Immature natural killer cell (primary cell): ENCODE measurements at places on chromosomes 2 and 18. TPM values are rescaled to one million over a fixed set of nuclear protein-coding genes. Genes with fewer than 3 reads are reported as not detected.

- H3K36me3 ChIP-seq = no peaks in the 10 kb centered on the region
- H3K4me1 ChIP-seq = peaks cover 7% of the 10 kb centered on the region
- peaks cover 6% of the 10 kb centered on the region for H3K27me3 ChIP-seq
Measured at GRCh38 chr18:57837917-57838548, 34.9 kb upstream of the ATP8B1 start.

DNA sequence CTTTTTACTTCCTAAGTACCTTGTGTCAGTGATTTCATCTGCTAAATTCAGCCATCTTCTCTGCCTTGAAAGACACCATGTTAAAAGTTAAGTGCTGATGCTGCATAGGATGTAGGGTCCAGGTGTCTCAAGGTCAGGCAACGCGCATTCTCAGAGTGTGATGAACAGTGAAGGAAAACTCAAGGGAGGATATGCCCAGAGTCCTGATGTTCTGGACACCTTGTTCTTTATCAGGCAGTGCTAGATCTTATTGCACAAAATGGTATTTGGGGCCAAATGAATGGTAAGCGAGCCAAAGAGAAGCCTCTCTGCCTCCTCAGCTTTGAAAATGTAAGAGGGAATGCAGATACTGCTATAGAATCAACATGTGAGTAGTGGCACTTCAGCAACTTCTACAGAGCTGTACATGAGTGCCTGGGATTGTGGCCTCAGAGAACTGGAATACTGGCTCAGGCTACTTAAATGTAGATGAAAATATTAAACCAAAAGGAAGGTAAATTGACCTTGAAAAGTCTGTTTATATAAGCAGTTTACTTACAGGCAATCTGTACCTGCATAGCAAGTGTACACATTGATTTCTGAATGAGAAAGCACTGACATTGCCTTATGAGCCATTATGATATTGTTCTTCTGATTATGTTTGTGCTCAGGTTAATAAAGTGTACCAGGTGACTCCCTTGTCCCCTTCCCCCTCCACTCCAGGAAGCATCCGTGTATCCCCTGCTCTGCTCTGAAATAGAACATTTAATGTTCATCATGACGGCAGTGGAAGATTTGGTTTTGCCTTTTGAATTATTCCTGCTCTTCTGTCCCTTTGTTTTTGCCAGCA, 86.7 kb upstream of the RANBP2 start:
- peaks cover 24% of the 10 kb centered on the region for H3K4me1 ChIP-seq
- peak overlapping the region; percentile 82 for H3K27ac ChIP-seq
- no peaks in the 10 kb centered on the region for H3K27me3 ChIP-seq
- H3K4me3 ChIP-seq = no peak overlapping the region
- H3K36me3 ChIP-seq = no peaks in the 10 kb centered on the region
- DNase-seq = no peak

THUMPD2 gene
- 4.0 TPM for polyA plus RNA-seq

TANC1 gene
- 0.46 TPM for polyA plus RNA-seq

DNA sequence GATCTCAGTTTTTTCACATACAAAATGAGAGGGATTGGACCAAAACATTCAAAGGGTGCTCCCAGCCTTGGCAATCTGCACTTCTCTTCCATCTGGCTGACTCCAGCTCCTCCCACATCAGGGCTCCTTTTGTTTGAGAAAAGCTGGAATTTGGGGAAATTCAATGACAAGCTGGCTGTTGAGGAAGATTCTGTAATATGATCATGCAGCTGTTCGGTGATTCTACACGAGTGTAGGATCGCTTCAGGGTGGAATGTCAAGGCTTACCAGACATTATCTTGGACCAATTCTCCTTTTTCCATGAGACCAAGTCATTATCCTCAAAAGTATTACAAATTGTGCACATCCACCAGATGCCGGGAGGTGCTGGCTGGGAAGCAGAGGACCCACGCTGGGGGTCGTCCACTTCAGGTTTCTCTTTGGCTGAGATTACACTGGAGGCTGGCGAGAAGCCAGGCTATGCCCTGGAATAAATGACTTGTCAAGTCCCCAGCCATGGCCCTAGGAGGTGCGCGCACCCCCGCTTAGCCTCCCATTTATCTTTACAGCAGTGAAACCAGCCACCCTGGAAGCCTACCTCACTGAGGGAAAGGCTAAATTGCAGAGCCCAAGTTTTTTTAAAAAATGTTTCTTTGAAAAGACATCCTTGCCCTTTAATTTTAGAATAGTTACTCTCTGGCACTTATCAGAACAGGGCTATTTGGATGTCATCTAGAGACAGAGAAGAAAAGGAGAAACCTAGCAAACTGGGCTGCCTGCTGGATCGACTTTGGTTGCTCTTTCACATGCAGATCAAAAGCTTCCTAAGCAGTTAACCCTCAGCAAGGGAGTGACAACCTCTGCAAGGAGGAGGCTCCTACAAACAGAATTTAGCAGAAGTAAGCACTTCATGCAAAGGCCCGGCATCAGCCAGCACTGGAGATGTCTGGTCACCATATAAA, 42.5 kb upstream of the LCLAT1 start:
- no peak overlapping the region for H3K4me3 ChIP-seq
- peaks cover 12% of the 10 kb centered on the region for H3K27me3 ChIP-seq
- no peak overlapping the region for H3K27ac ChIP-seq

GRCh38 chr2:238263204-238264071, 23.6 kb upstream of the HES6 start:
- no peak overlapping the region for H3K27ac ChIP-seq
- peaks cover 2% of the 10 kb centered on the region for H3K27me3 ChIP-seq
- H3K4me3 ChIP-seq = no peak overlapping the region
- DNase-seq = peak; percentile 69
- H3K36me3 ChIP-seq = peaks cover 18% of the 10 kb centered on the region

- H3K27me3 ChIP-seq = peaks cover 11% of the 10 kb centered on the region
- peaks cover 58% of the 10 kb centered on the region for H3K4me1 ChIP-seq
- H3K36me3 ChIP-seq = peaks cover 2% of the 10 kb centered on the region
Measured at GRCh38 chr2:200962811-200963123, 693 bp downstream of the ORC2 start.

GRCh38 chr2:127128445-127128904, 21.5 kb upstream of the BIN1 start:
- H3K4me1 ChIP-seq = peaks cover 5% of the 10 kb centered on the region
- DNase-seq = peak; percentile 9
- H3K4me3 ChIP-seq = no peak overlapping the region
- H3K36me3 ChIP-seq = no peaks in the 10 kb centered on the region
- H3K27me3 ChIP-seq = no peaks in the 10 kb centered on the region

GRCh38 chr18:59272891-59273758, at the start of gene RAX:
RAX (minus strand) TSS chr18:59273454; CDS start chr18:59273206, 248 bp downstream.
- no peak within 1 kb of the TSS for H3K27ac ChIP-seq
- peaks cover 4% of the 10 kb centered on the region for H3K36me3 ChIP-seq
- H3K27me3 ChIP-seq = peaks cover 27% of the 10 kb centered on the region
- H3K4me1 ChIP-seq = peaks cover 6% of the 10 kb centered on the region
- DNase-seq = no peak

DNA sequence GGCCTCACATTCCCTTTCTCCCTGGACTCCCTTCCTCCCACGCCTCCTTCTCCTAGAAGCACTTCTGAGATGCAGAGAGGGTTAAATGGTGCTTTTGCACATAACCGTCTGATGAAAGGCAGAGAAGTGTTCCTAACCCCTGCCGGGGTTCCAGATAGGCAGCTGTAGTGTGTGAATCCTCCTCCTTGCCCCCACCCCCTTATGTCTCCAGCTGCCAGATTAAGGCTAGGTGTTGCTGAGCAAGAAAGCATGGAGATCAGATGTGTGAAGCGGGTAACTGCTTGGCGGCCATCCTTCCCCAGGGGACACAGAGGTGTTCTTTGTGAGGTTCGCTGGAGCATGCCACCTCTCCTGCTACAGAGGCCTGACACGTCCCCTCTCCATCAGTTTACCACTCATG, 88.3 kb downstream of the NRP2 start:
- no peak overlapping the region for H3K27ac ChIP-seq
- DNase-seq = no peak
- peaks cover 11% of the 10 kb centered on the region for H3K27me3 ChIP-seq
- no peaks in the 10 kb centered on the region for H3K4me1 ChIP-seq
- H3K36me3 ChIP-seq = no peaks in the 10 kb centered on the region
- H3K4me3 ChIP-seq = no peak overlapping the region

DNA sequence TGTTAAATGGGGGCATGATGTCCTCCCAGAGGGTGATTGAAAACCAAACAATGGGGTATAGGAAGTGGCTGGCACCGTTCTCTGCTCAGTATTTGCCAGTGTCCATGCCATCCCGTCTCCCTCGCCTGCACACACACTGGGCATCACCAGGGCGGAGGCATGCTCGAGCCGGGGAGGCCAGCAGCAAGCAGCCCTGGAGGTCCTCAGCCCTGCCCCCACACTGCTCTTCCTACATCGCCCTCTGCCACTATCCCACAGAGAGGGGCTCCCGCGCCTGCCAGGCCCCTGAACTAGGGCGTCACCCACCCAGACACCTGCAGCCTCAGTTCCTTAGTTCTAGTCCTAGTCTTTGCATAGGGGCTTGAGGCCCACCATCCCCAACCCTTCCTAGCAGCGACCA, 50.9 kb downstream of the BIN1 start:
- no peak overlapping the region for H3K27ac ChIP-seq
- no peak overlapping the region for H3K4me3 ChIP-seq
- no peak for DNase-seq

DNA sequence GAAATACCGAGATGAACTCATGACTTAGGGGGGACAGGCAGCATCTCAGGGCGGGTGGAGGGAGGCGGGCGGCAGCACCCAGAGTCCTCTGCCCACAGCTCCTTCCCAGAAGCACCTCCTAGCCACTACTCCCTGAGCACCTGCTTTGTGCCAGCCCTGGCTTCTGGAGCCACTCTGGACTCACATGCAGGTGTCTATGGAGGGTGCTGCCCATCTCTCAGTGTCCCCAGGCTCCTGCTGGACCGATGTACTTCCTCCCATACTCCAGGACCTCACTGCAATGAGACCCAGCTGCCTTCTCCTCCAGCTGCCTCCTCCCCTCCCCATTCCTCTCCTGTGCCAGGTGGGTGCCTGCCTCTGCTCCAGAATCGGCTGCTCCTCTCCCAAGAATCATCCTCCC, 22.1 kb upstream of the OTOS start:
- H3K36me3 ChIP-seq = no peaks in the 10 kb centered on the region
- H3K4me1 ChIP-seq = no peaks in the 10 kb centered on the region
- H3K4me3 ChIP-seq = no peak overlapping the region
- H3K27me3 ChIP-seq = peaks cover 2% of the 10 kb centered on the region

DNA sequence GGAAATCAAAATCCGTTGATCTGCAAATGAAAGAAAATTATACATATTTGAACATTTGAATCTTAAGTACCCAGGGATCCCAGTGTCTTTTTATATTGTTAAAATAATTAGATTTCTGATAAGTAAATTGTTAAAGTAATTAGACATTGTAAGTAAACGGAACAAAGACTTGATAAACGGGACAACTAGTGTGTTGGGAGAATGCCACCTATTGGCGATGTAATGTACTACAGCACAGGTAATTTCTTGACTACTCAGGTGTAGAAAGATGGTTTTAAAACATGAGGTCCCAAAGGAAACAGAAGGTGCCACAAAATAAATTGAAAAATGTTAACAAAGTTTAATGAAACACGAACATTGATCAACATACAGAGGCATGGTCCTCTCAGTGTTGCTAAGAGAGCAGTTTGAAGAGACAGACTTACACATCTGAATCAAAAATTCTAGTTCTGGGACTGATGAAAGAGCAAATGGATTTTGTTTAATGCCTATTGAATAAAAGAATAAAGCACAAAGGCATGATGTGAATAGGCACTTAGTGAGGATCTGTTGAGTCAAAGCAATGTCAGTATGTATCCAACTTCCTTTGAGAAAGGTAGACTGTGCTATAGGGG, 103.4 kb upstream of the RASGRP3 start:
- H3K27ac ChIP-seq = no peak overlapping the region
- no peaks in the 10 kb centered on the region for H3K27me3 ChIP-seq
- DNase-seq = no peak

SEPTIN10 gene
- not detected for polyA plus RNA-seq
